ENCODE measurements at places on chromosomes 5 and 9.

DNA sequence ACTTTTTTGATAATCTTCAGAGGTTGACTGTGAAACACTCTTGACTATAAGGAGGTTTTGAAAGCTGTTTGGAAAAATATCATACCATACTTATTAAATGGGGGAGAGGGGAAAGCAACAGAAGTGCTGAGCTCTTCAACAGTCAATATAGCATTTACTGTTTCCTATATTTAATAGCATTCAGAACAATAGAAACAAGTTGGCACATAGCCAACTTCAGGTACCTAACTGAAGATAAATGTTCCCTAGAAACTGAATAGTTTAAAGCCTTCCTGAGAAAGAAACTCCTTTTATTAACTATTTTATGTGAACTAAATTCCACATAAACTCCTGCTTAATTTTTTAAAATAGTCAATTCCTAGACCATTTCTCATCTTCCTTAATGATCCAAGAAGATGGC, 26.3 kb downstream of the SLC31A1 start:
- DNase-seq, result peak; percentile 14

- no peak for DNase-seq
Measured at GRCh38 chr9:122822938-122823337, 5.5 kb downstream of the PDCL start.

DNA sequence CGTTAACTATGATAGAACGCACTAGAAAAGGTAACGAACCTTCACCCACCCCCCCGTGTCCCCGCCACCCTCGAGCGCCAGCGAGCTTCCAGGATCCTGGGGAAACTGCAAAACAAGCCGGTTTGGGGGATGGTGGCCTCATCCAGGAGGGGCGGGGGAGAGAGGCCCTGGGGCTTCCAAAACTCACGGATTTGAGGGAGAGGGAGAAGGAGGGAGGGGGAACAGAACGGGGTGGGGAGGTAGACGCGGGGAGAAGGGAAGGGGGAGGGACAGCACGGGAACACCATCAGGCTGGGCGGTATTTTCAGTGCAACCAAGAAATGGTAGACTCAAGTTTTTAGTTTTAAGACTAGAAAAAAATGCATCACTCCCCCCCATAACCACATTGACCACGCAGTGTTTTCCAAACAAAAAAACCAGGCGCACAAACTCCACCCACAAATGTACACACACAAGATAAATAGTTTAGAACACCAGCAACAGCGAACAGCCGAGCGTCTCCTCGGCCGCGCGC, 1.4 kb downstream of the NRARP start:
- DNase-seq, result no peak

DNA sequence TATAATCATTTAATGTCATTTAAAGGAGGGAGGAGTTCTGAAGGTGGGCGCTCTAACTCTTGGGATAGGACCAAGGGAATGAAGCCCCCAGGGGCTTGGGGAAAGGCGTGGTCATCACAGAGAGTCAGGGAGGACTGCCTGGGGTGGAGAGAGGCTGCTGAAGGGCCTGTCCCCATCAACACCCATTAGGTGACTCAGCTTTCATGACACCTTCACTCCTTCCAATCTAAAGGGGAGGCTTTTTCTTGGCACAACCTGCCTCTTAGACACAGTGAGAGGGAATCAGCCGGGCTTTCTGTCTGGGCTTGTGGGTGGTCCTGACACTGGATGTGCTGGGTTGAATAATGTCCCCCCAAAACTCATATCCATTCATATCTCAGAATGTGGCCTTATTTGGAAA, 31.4 kb upstream of the ANKRD33B start:
- no peak for DNase-seq

DNA sequence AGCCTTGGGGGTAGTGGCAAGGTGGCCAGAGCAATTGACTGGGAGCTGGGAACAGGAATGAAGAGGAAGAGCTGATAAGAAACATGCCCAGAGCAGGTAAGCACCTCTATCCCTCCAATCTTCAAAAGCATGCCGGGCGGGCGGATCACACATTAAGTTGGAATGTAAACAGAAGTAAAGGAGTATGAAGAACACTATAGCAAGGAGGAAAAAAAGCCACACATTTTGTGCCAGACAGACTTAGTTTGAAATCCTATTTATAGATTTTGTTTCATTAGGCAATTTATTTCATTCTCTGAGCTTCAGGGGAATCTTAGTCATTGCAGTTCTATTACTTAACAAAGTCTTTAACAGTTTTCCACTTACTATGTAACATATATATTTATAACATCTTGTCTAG, 173.9 kb upstream of the TNC start:
- no peak for DNase-seq

DNA sequence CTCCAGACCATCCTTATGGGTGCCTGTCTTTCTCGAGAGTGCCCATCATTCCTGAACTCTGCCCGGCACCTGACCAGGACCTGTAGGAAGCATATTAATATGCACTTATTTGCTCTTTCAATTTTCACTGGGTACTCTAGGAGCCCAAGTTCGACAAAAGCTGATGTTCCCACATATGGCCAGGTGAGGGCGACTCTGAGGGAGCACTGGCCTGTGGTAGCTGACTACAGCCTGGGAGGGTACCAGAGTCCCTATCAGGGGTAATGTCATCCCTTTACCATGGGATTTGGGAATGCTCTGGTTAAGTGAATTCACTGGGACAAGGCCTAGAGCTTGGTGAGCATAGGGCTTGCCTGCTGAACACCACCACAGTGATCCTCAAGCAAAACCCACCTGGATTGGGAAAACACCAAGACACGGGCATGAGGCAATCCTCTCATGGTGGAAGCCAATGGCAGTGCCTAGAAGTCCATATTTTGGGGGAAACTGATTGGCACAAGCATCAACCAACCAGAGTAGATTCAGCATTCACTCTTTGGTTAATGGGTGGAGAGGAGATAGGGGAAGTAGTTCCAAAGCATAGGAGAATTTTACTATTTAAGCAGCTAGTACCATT, 112.2 kb downstream of the MTX3 start:
- no peak for DNase-seq

GRCh38 chr9:24351258-24351657, 194.4 kb downstream of the IZUMO3 start:
- no peak for DNase-seq

DNA sequence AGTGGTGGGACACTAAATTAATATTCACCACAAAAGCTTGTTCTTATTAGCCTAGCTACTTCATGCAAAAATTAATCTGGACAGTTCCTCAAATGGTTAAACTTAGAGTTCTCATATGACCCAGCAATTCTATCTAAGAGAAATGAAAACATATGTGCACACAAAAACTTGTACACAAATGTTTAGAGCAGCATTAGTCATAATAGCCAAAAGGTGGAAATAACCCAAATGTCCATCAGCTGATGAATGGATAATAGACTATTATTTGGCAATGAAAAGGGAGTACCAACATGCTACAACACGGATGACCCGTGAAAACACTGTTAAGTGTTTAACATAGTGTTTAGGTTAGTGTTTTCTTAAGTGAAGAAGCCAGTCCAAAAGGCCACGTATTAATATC, 32.8 kb upstream of the TNIP1 start:
- no peak for DNase-seq

DNA sequence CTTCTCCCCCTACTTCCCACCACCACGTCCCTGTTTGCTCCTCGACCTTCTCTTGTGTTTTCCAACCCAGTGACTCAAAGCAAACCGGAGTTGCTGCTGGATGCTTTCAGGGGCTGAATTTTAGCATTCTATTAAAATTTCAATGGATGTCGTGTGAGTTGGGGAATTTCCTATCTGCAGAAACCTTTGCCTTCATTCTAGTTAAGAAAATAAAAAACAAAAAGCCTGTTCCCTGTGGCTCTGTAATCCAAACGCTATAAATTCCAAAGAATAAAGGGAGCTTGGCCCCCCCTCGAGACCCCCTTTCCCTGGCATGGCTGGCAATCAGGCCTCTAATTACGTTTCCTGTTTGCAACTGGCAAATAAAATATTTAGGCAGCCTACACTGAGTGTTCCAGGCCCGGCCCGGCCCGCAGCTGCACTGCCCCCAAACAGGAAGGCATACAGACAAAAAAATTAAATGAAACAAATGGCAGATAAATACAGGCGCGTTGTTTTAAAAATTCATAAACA, 139.4 kb upstream of the PPP1R26 start:
- DNase-seq, result no peak

- DNase-seq, result no peak
Measured at GRCh38 chr9:113770396-113770795, 105.7 kb upstream of the ZNF618 start.

- no peak for DNase-seq
Measured at GRCh38 chr5:140992828-140993227, 26.6 kb downstream of the PCDHAC2 start.

GRCh38 chr5:133205649-133206048, 153.8 kb downstream of the HSPA4 start:
- no peak for DNase-seq

DNA sequence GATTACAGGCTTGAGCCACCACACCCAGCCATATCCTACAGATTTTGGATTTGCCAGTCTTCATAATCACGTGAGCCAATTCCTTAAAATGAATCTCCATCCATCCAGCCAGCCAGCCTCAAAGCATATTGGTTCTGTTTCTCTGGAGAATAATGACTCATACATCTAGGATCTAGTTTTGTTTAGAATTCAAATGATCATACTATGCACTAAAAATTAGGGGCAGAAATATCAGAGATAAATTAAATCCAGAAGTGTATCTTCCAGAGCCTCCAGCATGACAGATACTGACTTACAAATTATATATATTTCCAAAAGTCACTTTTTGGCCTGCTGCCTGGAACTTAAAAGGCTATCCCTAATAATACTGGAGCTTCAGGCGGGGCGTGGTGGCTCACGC, 119.1 kb upstream of the NR5A1 start:
- no peak for DNase-seq

DNA sequence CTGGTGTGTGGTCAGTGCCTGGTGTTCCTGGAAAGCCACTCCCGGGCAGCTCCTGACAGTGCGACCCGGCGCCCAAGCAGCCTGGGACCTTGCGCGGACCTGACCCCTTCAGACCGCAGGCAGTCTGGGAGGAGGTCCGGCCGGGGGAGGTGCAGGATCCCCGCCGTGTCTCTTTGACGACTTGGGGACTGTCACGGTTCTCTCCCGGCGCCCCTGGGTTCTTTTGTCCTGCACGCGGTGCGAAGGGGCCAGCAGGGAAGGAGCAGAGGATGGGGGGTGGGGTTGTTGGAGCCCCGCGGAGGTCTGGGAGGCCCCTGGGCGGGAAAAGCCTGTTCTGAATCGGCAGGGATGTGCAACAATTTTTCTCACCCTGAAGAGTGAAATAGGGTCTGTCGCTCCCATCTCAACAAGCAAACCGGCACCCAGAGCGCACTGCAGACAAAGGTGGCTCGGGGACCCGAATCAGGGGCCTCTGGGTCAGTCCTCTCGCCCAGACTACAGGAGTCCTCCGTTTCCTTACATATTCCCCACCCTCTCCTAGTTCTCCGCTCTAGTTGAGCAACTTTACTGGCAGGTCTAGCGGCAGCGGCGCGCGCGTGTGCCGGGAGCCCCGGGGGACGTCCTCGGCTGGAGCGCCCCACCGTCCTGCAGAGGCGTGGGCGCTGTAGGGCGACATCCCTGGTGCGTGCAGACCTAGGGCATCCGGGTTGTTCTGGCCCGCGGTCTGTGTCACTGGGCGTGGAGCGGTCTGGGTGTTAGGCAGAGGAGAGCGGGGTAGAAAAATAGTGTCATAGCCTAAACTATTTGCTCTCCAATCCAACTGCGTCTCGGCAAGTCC, 1.2 kb downstream of the VCAN start:
- DNase-seq, result no peak

DNA sequence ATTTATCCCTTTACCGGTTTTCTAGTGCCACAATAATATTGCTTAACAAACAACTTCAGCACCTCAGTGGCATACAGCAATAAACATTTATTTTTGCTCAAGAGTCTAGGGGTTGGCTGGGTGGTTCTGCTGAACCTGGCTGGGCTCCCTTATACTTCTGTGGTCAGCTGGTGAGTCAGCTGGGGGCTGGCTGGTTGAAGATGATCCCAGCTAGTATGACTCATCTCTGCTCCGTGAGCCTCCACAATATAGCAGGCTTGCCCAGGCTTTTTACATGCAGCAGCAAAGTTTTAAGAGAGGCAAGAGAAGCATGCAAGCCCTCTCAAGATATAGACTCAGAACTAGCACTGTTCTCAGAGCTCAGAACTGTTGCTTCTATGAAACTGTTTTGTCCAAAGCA, 523.5 kb upstream of the CLINT1 start:
- DNase-seq, result no peak

GRCh38 chr5:134140530-134141201, 26.2 kb downstream of the TCF7 start:
- no peak for DNase-seq

DNA sequence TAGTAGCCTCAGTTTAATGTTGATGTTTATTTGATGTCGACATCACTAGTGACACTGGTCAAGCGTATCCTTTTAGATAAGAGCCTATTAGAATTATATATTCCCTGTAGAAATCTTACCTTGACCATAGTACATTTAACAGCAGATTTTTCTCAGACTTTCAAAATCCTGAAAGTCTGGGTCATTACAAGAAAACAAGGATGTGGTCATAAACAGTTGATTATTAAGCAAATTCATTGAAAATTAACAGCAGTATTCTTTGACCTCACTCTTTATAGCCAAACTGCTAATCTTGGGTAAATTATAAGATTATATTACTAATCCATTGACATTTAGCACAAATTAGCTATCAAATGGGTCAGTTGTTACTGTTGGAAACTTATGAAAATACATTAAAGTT, 83.4 kb downstream of the GHR start:
- DNase-seq, result no peak

- DNase-seq, result no peak
Measured at GRCh38 chr9:37944266-37944650, 40.3 kb upstream of the SLC25A51 start.

DNA sequence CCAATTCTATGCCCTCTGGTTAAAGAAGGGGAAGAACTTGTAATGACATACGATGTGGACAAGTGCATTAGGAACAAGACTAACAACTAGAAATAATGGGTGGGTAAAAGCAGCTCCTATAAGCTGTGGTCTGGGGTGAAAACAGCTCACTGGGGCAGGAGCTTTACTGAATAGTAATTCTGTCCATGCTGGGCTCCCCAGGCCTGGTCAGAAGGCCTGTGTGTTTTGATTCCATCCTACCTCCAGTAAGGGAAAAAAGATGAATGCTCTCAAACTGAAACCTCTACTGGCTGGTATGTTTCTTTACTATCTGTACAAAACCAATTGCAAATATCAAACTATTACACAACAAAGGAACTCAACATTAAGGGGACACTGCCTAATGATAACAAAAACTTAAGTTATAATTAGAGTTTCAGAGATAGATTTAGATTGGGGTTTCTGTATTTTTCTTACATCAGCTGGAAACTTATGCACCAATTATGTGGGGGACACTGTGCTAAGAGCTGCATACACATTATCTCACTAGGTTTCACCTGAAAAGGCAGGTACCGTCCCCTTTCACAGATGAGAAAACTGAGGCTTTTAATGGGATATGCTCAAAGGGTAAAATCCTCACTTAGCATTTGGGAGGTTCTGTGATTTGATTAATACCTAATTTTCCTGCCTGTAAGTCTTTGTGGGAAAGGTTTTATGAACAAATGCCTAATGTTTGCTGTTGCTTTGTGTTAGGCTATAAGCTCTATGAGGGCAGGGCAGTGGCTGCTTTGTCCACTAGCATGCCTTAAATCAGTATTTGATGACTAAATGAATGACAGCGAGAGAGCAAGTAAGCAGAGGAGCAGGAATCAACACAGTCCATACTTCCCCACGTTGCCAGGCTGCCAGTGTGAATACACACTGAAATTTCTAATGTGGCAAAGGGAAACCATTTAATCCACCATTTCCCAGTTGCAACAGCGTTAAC, 53.6 kb downstream of the ELL2 start:
- DNase-seq, result no peak
